ENCODE measurements at places on chromosomes 12 and 14.

GRCh38 chr14:55645145-55645544, 65.1 kb downstream of the KTN1 start:
- no peak for DNase-seq

DNA sequence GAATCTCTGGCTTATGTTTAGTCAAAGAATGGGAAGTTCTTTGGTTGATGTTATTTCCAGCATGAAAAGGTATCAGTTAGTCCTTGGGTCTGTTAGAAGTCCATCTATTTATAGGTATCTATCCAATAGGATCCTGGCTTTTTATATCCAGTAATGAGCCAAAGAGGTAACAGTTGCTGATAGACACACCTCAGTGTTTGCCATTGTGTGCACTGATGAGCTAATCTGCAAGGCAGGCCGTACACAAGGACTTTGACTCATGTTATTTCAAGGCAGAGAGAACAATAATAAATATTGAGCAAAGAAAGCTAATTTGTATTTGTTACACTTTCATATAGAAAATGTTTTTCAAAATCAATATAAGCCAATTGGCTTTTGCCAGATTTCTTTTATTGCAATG, 56.4 kb downstream of the GLT1D1 start:
- no peak for DNase-seq

DNA sequence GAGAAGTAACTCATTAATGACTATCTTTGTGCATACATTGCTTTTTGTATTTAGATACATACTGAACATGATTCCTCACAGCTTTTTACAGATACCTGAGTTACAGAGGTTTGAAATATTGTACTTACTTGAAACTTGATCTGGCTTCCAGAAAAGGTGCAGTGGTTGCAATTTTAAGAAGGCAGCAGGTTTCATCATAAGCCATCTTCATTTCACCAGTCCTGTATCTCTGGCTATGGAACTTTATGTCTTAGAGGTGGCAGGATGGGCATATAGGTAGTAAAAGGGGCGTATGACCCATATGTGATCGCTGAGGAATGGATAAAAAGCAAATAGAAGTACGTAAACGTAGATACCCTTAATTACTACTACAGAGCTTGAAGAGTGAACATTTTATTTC, 13.7 kb downstream of the ZBTB1 start:
- DNase-seq, result no peak

DNA sequence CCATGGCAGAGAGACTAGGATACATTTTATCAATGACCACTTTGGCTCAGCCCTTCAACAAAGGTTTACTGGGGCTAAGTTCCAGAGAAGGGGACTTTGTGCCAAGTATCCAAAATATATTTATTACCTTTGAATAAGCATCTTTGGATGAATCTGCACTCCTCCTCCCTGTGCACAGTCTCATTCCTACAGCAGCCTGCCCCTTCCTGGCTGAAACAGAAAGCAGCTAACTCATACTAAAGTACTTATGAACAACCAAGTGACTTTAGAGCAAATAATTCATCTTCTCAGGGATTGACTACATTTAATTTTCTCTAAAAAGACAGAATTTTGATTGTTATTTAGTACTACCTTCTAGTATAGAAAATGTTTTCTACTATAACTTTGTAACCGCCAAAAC, 47.8 kb upstream of the ETV6 start:
- DNase-seq, result no peak

DNA sequence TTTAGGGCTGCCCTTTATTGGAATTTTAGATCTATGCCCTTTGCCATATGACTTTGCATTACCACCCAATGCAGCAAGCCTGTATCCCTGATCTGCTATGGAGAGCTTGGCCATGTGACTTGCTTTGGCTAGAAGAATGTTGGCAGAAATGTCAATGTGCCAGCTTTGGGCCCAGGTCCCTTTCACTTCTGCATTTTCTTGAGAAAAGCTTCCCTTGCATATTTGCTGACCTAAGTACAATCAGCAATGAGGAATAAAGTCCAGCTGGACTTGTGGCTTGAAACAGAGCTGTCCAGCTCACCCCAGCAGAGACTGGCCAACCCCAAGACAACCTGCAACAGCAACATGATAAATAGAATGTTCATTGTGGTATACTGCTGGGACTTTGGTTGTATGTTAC, 135.9 kb downstream of the PAH start:
- DNase-seq, result no peak

DNA sequence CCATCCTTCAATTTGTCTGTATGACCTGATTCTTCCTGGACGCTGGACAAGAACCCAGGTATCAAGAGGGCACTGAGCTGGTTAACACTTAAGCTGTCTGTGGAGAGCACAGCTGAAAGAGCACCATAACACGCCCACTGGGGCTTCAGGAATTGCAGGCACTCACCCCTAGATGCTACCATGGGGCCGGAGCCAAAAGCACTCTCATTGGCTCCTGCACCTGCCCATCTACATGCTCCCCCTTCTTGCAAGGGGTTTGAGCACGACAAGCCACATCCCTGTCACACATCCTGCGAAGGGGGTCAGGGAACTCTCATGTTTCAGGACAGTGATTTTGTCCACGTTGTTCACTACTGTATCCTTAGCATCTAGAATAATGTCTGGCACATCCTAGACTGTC, 35.1 kb upstream of the TBC1D15 start:
- no peak for DNase-seq

DNA sequence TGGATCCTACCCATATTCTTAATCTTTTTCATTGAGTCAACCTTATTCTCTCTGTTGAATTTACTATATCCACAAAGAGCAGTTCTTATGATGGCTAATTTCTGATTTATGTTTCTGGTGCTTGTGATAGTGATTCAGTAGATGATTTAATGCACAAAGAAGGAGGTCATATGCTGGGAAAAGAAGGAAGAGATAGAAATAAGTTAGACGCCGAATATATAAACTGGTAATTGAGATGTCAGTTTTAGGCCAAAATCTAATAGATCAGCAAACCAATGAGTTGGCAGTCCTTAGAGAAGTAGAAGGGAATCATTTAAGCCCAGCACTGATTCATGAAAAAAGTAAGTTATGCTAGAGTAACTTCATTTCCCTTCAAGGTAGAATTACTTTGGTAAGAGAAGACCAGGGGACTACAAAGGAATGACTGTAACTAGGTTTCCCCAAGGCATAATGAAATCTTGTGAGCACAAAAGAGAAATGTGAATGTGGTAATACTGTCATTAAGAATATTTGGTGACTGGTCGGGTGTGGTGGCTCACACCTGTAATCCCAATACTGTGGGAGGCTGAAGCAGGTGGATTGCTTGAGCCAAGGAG, 132.4 kb downstream of the TGFB3 start:
- DNase-seq, result no peak

DNA sequence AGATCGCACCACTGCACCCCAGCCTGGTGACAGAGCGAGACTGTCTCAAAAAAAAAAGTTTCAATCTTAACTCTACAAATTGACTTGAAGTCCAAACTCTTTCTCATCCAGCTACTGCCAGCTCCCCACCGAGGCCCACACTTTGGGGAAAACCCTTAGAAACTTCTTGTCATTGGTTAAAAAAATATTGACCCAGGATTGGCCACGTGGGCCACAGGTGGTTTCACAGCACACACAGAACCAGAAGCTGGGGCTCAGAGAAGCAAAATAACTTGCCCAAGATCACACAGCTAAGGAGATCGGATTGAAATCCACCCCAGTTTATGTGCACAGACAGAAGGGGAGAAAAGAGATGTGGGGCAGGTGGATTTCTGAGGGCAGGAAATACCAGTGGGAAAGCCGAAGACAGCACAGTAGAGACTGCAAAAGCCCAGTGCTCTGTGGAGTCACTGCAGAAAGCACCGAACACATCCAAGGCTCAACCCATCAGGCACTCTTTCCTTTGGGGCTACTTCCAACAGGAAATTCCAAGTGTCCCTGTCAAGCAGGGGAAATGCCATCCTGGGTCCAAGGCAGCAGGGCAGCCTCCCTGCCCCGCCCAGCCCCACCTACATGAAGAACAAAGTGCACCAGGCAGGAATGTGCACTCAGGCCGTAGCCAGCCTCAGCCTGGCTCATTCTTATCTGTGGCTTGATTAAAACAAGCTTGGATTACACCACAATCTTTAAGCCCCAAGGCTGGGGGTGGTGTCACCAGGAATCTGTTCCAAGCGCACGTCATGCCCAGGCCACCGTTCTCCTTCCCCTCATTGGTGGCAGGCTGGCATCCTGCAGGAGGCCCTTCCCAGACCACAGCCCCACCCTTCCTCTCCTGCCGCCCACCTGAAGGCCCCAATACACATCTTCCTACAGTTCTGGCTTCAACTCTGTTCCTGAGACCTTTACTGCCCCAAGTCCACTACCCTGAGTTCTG, 72.5 kb downstream of the ITPK1 start:
- DNase-seq, result no peak

DNA sequence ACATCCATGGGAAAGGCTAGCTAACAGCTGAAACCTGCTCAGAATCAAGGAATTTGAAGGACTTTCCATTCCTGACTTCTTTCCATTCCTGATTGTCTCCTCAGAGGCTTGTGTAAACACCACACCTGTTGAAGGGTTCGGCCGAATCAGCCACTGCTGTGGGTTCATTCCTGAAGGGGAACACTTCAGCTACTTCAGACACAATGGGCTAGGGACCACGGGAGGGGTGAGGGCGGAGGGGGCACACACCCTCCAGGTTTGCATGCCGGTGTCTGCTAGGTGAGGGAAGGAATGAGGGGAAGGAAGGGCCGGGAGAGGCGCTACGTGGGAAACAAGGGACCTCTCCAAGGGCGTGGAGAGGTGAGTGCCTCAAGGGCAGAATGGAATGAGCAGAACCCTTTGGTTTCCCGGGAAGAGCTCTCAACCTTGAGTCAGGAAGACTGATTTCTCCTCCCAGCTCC, 1.3 kb downstream of the GPRC5A start:
- DNase-seq, result no peak

DNA sequence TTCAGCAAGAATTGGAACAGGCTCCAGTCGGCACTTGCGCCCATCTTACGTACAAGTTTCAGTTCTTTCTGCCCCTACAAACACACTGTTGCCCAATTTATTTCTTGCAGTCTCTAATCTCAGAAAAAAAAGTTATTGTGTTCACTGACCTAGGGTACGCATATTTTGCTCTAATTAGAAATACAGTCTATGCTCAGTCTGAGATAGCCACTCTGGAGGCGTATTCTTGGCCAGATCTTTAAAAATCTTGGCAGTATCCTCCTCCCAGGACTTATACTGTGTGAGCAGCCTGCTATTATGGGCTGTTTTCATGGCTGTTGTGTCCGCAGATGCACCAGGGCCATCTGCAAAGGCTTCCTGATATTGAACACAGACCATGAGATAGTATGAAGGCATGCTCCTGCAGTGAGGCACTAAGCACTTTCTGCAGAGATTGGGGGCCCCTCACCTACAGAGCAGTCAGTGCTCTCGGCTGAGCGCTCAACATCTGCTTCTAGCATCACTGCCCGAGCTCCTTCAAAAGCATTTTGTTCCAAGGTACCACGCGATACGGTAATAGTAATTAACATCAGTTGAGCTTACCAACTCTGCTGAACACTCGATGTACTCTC, 57.9 kb downstream of the PPM1H start:
- DNase-seq, result no peak

- DNase-seq, result peak; percentile 20
Measured at GRCh38 chr12:113048716-113049127, 7.8 kb upstream of the DTX1 start.

DNA sequence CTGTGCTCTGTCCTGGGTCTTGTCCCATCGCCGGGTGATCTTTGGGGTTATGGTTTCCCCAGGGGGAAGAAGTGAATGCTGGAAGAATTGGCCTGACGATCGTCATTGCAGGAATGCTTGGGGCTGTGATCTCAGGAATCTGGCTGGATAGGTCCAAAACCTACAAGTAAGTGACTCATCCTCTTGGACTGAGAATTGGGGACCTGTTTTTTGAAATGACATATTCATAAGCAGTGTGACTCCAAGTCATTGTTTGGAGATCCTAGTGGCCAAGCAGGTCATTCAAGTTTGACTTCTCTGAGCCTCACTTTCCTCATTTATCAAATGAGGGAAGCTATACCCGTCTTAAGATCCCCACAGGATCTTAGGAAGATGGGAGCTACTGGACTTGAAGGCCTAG, 25.8 kb downstream of the ERG28 start:
- DNase-seq, result no peak

DNA sequence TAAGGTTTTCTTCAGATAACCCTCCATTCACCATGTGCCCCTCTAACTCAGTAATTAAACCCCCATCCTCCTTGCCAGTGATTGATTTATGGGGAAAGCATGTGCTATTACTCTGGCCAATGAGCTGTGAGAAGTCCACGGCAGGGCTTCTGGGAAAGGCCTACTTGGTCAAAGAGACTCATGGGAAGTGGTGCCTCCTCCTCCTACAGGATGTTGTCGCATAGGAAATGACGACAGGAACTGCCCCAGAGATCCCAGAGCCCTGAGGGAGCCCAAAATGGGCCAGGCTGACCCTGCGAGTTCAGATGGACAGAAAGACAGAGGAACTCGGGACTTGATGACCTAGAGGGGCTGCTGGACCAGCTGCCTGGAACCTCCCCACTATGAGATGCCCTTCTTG, 938.1 kb upstream of the TMEM132C start:
- DNase-seq, result no peak

DNA sequence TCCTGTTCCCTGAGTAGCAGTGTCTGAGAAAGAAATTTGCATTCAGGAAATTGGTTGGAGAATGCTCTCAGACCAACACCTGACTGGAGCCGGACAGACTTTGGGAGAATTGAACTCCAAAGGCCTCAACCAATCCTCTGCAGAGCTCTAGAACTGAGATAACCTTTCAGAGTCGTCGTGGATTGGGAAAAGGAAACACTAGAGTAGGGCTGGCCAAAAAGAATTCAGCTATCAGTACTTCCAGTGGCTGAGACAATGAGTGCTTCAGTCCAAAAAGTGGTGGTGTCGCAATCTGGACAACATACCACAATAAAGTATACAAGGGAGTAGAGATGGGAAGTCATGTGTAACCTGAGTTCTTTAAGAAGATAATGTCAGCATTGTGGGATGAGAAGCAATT, 377.1 kb downstream of the SLC16A7 start:
- DNase-seq, result no peak

DNA sequence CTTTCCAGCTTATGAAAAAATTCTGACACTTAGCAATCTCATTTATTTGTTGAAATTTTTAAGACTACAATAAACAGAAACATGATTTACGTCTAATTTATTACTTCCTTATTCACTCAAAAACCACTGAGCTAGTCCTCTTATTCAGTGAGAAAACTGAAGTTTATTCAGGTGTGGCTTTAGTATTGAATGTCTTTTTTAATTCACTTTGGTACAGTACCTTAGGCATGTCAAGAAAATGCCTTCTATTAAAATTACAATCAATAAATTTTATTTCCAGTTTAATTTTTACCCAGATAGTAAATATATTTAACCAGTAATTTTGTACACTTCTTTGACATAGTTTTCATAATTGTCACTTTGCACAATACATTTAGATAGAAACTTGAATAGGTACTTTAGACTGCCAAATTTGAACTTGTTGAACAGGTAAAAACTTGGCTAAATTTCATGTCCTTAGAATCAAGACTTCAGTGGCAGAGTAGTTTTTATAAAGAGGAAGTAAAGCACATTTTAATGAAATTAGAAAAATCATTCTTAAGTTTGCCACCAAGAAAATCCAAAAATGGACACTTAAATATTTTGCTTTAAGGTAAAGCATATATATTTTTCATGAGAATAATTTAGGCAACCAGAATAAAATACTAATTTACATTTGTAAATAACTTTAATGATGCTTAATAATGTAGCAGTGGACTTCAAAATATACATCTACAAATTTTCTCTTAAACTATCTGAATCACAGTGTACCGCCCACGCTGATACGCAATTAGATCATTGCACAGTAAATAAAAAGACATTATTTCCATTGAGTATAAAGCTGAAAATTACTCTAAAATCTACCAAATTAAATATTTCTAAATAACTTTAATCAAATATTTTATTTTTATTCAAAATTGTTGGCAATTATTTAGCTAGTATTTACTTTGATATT, 159.1 kb downstream of the RASSF9 start:
- DNase-seq, result no peak
